Kidney epithelial cell (primary cell): ENCODE measurements at places on chromosomes 3 and 15. TPM values are rescaled to one million over a fixed set of nuclear protein-coding genes. Genes with fewer than 3 reads are reported as not detected.

DNA sequence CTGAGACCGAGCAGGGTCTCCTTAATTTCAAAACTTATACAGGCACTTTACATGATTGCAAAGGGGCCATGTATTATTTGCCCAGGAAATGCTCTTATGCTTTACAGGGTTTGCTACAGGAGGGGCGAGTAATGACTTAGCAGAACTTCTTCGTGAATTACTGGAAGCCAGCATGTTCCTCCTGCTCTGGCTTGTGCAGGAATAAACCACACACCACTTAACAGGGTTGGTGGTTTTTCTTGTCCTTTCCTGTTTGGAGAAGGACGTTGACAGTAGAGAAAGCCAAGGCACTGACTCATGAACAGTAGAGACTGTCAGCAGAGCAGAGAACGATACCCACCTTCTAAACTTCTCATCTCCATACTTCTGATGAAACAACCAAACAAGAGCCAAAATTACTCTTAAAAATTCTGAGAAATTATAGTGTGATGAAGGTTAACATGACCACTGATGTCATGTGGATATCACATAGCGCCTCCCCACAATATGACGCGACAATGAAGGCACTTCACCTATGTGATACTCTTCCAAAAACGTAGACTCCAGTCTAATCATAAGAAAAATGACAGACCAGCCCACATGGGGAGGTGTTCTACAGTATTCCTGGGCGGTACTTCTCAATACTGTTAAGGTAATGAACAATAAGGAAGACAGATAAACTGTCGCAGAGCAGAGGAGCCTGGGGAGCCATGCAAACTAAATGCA lies 24.7 kb upstream of the MCTP2 start:
- DNase-seq, result no peak

DNA sequence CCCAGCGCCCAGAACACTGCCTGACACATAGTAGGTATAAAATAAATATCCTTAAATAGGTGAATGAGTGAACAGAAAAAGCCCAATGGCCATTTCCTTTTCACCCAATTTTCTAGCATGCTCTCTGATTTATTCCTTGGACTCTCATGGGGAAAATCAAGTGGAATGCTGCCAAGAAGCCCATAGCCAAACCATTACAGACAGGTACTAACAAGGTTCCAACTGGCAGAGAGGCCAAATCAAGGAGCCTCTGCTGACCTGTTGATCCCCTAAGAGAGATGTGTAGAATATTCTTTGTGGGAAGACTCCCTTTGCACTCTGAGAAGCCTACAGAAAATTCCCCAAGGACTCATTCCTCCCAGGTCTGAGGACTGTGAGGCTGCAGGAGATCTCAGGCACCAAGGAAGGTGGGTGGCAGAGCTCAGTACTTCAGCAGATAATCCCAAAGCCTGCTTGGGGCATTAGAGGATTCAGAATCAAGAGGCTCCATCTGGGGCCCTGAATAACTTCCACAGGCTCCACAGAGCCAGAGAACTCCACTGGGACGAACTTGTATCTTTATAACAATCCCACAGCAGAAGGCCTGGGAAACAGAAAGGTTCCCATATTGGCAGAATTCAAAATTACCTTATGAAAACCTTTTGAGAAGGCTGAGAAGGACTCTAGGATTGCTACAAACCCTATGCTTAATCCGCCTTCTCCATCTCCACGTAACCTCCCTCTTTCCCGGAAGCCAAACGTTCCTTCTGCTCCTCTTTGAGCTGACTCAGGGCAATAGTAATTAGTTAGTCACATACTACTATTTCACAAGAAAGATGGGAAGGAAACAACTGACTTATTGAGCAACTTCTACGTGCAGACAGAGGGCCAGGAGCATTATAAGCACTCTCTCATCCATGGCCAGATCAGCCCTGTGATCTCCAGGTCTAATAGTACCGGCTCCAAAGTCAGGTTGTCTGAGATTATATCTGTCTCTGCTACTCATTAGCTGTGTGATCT lies 34.5 kb downstream of the PRICKLE2 start:
- DNase-seq, result no peak

- DNase-seq, result no peak
Measured at GRCh38 chr15:41861736-41862356, 23.2 kb downstream of the PLA2G4B start.

- no peak for DNase-seq
Measured at GRCh38 chr3:159761848-159762635, 226.6 kb upstream of the IL12A start.

GRCh38 chr15:69253156-69253555 lies 45.6 kb upstream of the PAQR5 start:
- peak; percentile 71 for DNase-seq

DNA sequence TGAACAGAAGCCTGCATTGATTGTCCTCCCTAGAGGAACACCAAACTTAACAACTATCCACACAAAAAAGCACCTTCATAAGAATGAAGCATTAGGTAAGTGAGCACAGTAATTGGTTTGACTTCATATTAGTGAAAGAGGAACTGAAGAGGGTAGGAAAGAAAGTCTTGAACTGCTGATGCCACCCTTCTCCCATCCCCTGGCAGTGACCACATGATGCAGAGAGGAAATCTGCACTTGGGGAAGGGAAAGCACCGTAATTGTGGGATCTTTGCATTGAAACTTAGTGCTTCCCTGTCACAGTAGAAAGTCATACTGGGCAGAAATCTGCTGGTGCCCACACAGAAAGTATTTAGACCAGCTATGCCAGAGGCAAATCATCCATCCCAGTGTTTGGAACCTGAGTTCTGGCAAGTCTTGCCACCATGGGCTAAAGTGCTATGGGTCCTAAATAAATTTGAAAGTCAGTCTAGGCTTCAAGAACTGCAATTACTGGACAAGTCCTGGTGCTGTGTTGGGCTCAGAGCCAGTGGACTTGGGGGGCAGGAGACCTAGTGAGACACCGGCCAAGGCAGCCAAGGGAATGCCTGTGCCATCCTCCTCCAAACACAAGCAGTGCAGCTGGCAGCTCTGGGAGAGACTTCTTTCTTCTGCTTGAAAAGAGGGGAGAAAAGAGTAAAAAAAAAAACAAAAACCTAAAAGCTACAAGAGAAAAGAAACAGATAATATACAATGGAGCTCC lies 63.6 kb downstream of the SLC15A2 start:
- DNase-seq, result no peak

GRCh38 chr15:66864871-66865281 lies 162.8 kb downstream of the SMAD6 start:
- no peak for DNase-seq

DNA sequence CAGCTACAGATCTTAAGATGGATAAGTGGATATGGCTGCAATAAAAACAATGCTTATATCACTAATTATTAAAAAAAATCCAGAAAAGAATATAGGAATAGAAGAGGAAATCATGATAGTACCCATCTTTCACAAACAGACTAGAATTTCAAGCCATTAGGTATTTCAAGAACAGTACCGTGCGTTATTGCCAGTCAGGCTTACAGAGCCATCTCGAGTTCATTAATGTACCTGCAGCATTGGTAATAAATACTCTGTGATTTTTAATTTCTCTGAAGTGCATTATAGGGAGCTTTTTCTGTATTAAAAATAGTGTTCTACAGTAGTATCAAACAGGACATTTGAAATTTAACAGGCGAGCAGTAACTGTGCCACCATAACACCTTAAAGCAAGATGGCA lies 35.7 kb downstream of the ST3GAL6 start:
- no peak for DNase-seq

DNA sequence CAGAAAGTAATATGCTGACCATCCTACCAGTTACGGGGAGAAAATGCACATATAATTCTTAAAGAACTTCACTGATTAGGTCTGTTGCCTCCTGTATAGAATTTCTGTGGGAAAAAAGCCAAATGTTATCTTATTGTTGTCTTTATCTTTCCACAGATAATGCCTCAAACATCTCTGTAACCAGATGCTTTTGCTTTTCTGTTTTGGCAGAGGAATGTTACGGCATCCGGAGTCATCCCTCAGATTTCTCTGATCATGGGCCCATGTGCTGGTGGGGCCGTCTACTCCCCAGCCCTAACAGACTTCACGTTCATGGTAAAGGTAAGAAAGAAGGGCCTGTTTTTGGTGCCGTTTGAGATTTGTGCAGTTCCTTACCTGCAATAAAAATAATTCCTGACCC lies 33.5 kb downstream of the PCCB start:
- no peak for DNase-seq

- no peak for DNase-seq
Measured at GRCh38 chr3:81967393-81967792, 205.9 kb upstream of the GBE1 start.

DNA sequence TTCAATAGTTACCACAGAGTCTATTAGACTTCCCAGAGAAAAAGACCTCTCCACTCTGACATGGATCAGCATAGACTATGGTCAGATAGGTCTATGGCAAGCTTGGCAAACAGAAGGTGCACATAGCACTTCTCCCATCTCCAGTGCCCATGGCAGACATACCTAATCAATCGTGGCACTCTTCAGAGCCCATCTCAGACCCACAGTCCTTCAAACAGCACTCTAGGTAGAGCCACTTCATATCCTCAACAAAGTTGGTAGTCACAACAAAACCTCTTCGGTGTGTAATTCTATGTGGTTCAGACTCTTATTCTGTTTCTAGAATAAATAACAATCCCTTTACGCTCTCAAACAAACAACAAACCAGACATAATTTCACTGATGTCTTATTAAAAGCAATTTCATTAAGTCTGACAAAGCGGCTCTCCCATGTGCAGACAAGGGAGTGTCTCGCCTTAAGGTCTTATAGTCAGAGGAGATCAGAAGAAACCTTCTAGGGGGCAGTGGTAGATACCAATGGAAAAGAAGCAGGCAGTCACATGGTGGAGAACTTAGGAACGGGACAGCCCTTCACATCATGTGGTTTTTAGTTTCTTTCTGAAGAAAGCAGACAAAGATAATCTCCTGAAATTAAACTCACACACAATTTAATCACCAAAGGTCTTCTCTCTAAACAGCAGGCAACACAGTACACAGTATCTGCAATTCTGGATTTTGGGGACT lies 483.4 kb downstream of the FOXP1 start:
- DNase-seq, result no peak

SAMD7 gene
- total RNA-seq, result not detected in 2 replicates

CIB2 gene
- 16.3 and 21.4 TPM in 2 replicates for total RNA-seq

FBXL2 gene
- 12.6 and 22.9 TPM in 2 replicates for total RNA-seq

LSMEM2 gene
- total RNA-seq, result not detected in 2 replicates

PLS1 gene
- 15.6 and 21.8 TPM in 2 replicates for total RNA-seq

RHO gene
- total RNA-seq, result not detected in 2 replicates

RTP2 gene
- not detected in 2 replicates for total RNA-seq

CTDSPL2 gene
- 36.6 and 41.6 TPM in 2 replicates for total RNA-seq

CLDN11 gene
- 2.5 and 2.7 TPM in 2 replicates for total RNA-seq
